ENCODE measurements at places on chromosomes 1 and 21.

GRCh38 chr1:172325531-172325930, 95.0 kb upstream of the C1orf105 start:
- DNase-seq = no peak

DNA sequence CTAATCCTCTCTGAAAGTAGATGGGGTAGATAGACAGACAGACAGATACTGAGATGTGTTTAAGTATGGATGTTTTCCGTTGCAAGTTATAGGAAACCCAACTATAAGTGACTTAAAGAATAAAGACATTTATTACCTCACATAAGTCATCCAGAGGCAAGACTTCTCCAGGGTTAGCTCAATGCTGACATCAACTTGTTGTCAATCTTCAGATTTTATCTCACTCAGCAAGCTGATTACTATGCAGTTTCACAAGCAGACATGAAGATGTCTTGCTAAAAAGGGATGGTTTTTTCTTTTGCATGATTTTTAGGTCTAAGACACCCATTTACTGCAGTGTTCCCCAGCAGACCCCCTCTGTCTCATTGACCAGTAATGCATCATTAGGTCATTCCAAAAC, 30.7 kb upstream of the ZNF362 start:
- no peak for DNase-seq

DNA sequence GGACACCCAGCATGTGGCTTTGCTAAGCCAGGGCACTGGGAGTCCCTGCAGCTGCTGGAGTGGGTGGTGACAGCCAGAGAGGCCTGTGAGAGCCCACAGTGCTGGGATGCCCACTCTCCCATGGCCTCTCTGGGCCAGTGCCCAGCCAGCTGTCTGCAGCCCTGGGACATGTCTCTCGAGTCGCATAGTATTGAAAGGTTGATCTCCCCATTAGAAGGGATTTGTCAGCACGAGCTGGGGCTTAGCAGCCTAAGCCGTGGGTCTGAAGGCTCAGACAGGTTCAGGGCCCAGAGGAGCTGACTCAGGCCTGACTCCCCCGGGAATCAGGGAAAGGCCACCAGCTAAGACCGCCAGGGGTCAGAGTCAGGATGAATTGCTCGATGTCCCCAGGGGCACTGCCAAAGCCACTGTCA, 53.5 kb downstream of the FOXD2 start:
- no peak for DNase-seq

DNA sequence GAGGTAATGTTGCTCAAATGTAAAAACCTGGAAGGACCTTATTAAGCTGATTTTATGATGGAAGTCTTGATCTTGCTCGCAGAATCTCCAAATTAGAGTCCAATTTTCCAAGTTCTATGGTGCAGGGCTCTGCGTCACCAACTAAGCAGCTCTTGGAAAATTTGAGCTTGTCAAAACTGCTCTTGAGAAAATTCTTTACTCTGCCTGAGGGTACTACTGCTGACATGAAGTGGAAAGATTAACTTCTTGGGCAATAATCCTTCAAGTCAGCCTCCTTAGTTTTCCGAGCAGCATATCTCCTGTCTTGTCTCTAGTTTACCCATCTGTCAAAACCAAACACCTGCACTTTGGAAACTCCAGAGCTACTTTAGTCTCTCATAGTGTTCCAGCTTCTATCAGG, 293.7 kb downstream of the KCTD3 start:
- no peak for DNase-seq

GRCh38 chr1:115324649-115325420, 13.2 kb downstream of the NGF start:
- DNase-seq = no peak

Measured in stimulated activated CD4-positive, alpha-beta T cell treated with anti-CD3 and anti-CD28 coated beads, Interleukin-1b, Interleukin-23, amount 100 ng/mL, for 24 hours (primary cell).